ENCODE measurements at places on chromosomes 5 and 9.

DNA sequence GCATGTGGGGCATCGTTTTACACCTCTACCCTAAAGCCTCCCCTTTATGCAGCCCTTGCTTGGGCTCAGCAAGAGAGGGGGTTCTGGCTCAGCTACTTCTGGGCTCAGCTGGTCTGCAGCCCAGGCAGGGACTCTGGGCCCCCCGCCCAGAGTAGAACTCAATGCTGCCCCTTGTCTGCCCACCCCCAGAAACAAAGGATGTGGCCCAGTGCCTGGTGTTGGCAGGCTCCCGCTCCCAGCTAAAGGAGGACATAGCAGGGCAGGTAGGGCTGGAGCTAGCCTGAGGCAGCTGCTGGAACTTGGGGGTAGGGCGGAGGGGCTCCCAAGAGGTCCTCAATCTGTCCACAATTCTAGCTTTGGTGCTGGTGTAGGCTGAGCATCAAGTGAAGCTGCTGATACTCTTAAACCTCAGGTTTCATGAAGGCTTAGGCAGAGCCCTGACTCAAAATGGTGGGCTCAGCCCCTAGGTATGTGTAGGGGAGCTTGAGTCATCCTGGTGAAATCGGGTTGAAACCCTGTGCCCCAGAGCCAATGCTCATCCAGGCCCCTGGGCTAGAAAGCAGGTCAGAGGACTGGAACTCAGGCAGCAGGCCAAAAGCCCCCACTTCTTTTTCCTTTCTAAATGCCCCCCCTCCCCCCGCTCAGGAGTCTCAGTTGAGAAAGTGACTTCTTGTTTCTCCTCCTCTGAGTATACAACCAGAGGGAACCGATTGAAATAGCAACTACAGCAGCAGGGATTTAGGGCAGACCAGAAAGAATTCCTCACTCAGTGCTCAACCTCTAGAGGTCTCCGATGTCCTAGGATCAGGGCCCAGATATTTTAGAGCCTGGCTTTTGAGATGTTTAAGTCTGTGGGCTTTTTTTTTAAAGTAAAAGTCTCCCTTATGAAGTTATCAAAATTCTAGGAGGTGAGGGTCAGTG is 11.4 kb downstream of the PSD2 start:
- no peak for DNase-seq

DNA sequence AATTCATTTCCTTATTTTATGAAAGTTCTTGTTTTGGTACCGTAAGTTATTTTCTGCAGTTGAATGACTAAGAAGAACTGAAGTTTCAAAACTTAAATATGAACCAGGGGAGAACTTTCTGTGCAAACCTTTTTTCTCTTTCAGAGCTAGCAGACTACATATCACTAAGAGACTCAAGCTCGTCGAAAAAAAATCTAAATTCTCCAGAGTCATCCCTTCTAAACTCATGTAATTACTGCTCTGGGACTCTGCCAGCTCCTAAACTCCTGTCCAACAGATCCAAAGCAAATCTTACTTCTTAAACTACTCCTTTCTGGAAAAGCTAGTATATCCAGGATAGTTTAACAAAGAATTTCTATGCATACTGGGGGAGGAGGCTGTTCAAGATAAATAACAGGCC is 87.0 kb upstream of the NR5A1 start:
- DNase-seq, result no peak

- DNase-seq, result no peak
These were observed 107.3 kb upstream of the SPOCK1 start for GRCh38 chr5:137606401-137606800.

DNA sequence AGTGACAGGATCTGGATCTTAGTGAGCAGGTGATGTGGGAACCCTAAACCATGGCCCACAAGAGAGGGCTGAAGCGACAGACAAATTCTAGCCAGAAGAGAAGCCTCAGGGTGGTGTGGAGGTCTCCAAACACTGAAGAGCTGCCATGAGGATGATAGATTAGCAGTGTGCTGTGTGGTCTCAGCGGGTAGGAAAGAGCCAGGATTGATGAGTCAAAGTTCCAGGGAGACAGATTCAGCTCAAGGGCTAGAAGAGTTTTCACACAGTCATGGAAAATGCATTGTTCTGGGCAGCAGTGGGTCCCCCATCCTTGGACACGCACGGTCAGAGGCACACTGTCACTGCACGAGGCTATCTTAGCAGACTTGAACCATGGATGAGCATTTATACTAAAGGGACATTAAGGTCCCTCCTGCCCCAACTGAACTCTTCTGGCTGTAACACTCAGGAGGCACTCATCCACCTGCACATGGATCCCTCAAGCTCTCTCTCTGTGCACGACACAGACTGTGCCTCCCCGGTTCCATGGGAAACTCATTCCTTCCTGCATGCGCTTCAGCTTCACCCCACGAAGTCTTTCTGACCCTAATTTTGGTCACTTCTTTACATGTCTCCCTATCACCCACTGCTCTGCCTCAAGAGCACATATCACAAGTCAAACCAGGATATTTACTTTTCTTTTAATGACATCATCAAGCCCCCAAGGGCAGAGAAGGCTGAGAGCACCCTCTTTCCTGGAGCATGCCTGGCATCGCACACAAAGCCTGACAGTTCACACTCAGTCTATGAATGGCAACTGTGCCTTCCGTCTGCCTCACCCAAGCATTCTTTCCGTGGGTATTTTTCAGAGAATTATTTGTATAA is 84.8 kb downstream of the TLE1 start:
- DNase-seq, result no peak

GRCh38 chr9:76150013-76150412 is 244.2 kb downstream of the RFK start:
- no peak for DNase-seq

GRCh38 chr9:135224286-135224877 is 136.9 kb downstream of the OLFM1 start:
- no peak for DNase-seq

DNA sequence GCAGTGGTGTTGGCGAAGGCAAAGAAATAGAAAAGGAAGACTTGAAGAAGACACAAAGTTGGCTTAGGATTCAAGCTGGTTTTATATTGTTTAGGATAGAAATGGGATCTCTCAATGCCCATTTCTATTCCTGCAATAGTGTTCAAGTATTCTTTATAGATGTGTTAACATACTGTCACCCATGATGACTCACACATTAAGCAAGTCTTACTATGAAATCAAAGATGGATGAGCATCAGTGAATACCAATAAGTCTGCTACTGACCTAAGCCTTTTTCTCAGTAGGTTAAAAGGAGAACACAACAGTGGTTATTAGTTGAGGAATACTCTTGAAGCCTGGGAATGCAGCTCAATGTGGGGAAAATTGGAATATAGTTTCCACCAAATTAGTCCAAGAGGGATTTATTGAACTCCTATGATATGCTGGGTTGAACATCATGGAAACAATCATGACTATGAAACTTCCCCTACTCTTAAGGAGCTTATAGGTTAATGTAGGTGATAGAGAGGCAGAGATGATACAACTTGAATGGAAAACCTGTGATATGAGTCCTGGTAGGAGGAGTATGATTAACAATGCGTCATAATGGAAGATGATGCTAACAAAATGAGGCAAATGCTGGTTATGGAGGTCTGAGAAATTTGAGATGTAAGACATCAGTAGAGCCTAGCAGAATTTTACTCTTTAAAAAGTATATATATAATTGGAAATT is 417.1 kb upstream of the DAP start:
- no peak for DNase-seq

DNA sequence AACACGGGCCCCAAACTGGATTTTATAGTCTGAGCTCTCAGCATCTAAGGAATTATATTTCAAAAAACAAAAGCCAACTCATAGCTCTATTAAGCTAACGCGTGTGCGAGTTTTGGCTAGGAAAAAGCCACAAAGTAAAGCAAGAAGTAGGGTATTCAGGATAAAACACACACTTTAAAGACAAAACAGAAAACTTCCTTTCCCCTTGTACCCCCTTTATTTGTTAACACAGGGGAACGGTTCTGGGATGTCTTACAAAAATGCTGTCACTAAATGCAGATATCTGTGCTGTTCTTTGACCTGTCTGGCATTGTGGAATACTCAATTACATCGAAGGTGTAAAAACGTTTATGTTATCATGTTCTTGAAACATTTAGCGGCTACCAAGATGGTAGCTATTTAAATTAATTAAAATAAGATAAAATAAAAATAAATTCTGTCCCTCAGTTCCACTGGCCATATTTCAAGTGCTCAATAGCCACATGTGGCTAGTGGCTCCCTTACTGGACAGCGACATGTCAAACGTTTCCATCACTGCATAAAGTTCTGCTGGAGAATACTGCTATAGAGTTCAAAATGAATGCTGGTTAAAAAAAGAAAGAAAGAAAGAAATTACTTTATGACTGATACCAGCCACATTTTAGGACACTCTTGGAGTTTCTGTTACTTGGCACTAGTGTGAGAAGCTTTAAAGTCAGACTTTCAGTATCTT is 7.2 kb upstream of the MEF2C start:
- DNase-seq, result no peak

DNA sequence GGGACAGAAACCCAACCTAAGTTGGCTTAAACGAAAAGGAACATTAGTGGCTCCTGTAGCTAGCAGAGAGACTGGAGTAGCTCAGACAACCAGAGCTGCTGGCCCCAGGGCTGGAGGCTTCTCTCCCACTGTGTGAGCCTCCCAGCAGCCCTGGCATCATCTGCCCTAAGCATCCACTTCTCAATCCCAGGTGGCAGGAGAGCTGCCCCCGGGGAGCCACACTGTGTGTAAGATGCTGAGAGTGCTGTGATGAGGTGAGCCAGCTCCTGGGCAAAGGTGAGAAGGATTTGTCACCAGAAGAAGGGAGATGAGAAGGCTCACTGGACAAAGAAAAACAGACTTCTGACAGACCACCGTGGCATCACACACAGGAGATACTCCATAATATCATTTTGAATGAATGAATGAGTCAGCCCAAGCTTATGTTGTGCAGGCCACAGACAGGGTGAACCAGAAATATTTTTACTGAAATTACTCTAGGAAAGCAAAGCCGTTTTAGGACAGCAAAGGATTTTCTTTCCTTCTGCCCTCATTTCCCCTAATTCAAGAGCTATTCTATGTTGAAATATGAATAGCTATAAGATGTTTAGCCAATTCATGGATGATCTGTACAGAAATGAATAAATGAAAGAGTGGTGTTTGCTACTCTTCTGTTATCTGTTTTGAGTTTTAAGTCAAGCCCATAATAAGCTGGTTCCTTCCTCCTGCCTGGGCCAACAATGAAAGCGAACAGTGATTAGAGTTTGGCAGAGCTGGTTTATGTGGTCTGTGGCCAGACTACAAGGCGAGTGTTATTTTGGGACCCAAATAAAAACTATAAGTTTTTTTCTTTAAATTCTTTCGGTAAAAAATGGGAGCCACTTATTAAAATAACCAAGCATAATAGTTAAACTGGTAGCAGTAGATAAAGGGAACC is 57.4 kb upstream of the ECM2 start:
- no peak for DNase-seq

DNA sequence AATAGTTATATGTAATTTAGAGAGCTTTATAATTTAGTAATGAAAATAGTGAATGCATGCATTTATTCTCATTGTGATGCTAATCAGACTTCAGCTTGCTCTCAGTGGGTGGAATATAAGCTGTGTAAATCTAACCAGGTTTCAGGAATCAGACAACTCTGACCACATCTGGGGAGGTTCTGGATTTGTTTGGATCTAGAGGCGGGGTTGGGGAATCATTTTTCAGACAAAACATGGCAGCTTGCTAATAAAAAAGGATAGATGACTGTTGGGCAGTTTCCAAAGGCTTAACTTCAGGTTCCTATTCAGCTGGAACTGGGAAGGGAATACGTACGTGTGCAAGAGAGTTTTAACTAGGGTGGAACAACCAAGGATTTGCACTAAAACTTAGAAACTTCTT is 43.2 kb upstream of the MAMDC2 start:
- no peak for DNase-seq

- DNase-seq, result no peak
These were observed 272.8 kb downstream of the CWC27 start for GRCh38 chr5:65041296-65042158.

- no peak for DNase-seq
These were observed 138.8 kb upstream of the POC5 start for GRCh38 chr5:75856056-75856455.

- DNase-seq, result no peak
These were observed 106.7 kb downstream of the MCTP1 start for GRCh38 chr5:95178046-95178651.

DNA sequence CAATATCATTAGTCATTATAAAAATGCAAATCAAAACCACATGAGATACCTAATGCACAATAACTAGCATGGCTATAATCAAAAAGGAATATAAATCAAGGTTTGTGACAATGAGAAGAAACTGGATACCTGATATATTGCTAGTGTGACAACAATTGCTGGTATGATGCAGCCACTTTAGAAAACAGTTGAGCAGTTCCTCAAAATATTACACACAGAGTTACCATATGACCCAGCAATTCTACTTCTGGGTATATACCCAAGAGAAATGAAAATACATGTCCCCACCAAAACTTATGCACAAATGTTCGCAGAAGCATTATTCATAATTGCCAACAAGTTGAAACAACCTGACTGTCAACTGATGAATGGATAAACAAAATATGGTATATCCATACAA is 339.7 kb upstream of the POU5F2 start:
- DNase-seq, result no peak

DNA sequence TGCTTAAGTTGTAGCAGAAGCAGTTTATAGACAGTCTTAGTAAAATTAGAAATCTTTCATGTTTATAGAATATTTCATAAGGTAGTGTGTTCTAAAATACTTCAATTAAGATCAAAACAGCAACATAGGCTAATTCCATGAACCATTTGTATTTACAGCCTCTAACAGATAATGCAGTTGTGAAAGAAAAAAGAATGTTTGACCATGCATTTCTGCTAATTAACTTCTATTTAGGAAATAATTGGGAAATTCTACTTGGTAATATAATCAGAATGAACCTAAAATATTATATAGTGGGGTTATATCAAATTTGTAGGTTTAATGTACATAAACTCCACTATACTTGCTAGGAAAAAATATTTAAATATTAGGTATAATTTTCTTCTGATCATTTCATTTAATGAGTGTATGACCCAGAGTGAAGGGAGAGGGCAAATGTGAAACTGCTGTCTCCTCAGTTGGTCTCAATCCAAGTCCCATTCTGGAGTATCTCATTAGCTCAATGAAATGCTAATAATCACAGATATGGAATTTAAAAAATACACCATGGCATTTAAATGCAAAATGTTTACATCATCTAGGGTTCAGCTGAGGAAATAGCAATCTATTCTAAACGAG is 34.9 kb downstream of the ALDH1A1 start:
- no peak for DNase-seq

GRCh38 chr5:155753943-155754581 is 572.9 kb upstream of the SGCD start:
- DNase-seq, result no peak

DNA sequence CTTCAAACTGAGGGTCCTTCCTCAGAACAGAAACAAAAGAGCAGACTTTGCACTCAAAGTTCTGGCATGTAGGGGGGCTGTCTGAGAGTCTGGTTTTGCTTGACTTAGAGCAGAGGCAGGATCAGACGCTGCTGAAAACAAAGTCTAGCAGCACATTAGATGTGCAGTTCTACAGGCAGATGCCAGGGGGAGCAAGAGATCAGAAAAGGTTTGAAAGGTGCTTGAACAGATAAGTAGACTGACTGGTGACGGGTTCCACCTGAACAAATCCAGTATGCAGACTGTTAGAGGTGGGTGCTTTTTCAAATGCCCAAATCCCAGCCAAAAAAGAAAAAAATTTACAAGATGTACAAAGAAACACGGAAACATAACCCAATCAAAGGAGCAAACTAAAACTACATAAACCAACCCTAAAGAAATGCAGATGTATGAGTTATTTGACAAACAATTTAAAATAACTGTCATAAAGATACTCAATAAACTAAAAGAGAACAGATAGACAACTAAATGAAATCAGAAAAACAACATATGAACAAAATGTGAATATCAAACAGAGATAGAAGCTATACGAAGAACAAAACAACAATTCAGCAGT is 194.7 kb upstream of the FREM1 start:
- DNase-seq, result peak; percentile 4
